ENCODE measurements at places on chromosomes 6 and 20.
A peak's percentile ranks its signal among the peaks of the same experiment; 100 is the strongest.

DNA sequence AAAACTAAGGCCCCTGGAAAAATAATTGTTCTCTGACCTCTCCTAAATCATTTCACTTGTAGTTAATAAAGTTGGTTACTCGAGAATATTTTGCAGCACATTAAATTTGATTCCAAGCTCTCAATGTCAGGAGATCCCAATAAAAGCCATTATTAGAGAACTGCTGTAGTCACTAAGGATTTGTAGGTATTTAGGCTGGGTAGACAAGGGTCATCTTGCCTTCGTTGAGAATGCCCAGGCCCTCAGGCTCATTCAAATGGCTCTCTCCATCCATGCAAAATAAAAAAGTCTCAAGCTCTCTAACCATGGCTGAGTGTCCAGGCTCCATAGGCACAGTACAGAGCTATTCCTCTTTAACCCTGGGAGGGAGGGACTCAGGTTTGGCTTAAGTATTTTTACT, 117.0 kb upstream of the HMGCLL1 start:
- DNase-seq: no peak

DNA sequence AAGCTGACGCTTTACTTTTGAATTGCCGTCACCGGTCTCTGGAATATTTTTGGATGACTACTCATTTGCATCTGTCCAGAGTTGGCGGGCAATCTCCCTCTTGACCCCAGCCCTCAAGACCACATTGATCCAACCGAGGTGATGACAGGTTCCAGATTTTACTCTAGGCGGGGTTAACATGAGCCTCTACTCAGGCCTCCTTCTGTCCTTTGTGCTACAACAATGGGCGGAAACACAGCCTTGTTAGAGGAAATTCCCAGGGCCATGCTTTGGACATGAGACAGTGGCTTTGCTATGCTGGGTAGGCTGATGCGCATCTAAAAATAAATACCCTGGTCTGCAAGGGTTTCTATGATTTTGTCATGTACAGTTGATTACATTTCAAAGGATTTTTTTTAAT, 27.0 kb upstream of the ADGRF5 start:
- DNase-seq: no peak

GRCh38 chr20:31678389-31679356, 41.0 kb downstream of the COX4I2 start:
- no peak for DNase-seq

DNA sequence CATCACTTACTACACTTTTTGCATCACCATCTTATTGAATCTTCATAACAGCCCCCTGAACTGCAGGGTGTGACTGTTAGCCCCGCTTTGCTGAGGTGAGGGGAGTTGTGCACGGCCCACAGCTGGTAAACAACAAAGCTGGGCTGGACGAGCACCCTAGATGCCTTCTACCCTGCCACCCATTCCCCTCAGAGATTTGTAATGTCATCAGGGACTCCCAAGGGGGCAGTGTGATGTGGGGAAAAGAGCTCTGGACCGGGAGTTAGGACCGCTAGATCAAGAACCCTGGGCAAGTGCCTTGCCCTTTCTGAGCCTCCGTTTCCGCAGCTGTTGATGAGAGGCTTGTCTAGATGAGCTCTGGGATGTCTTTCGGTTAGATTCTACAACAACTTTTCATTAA, 20.9 kb downstream of the PKIG start:
- DNase-seq: no peak

GRCh38 chr6:26545627-26546026, 7.5 kb downstream of the HMGN4 start:
- no peak for DNase-seq

- peak; percentile 73 for DNase-seq
Observed at GRCh38 chr20:43691928-43692524, 25.1 kb downstream of the MYBL2 start.

GRCh38 chr20:35008411-35009342, 53.0 kb downstream of the MYH7B start:
- DNase-seq: no peak

GRCh38 chr6:85498596-85499258, 48.8 kb downstream of the NT5E start:
- no peak for DNase-seq

- no peak for DNase-seq
Observed at GRCh38 chr20:3788685-3789155, 2.2 kb upstream of the CENPB start.

GRCh38 chr20:62837790-62838127, 20.9 kb downstream of the COL9A3 start:
- no peak for DNase-seq

DNA sequence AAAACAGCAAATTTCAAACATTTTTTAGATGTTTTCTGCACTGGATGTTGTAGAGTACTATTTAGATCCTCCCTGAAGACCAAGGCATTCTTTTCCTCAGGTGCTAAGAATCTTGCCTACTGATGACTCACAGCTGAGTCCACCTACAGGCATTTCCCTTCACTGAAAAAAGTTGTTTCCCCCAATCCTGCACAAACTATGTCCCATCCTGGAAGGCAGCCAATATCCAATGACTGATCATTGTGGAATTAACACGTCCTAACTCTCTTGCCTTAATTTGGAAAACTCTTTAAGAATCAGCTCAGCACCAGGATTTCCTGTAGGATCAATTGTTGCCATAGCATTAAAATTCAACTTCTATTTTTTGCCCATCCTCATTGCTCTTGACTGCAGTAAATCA, 268.4 kb upstream of the IRAK1BP1 start:
- DNase-seq: no peak

- no peak for DNase-seq
Observed at GRCh38 chr6:30889496-30889885, 5.2 kb downstream of the DDR1 start.

GRCh38 chr20:47680804-47681529, 104.3 kb downstream of the SULF2 start:
- DNase-seq: no peak

DNA sequence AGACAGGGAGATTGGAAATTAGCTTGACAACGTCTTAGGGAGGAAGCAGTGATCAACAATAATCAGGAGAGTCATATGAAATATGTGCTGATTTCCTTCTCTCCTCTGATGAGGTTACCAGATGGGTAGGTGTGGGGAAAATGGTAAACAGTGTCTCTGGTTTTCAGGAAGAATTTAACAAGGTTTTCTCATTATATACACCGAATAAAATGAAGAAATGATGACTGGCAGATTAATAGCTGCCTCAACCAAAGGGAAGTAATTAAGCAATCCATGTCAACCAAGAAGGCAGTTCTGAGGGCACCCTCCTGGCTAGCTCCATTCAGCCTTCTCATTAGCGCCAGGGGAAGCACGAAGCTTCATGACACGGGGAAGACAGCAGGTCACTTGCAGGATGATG, 12.7 kb upstream of the RAMACL start:
- no peak for DNase-seq

DNA sequence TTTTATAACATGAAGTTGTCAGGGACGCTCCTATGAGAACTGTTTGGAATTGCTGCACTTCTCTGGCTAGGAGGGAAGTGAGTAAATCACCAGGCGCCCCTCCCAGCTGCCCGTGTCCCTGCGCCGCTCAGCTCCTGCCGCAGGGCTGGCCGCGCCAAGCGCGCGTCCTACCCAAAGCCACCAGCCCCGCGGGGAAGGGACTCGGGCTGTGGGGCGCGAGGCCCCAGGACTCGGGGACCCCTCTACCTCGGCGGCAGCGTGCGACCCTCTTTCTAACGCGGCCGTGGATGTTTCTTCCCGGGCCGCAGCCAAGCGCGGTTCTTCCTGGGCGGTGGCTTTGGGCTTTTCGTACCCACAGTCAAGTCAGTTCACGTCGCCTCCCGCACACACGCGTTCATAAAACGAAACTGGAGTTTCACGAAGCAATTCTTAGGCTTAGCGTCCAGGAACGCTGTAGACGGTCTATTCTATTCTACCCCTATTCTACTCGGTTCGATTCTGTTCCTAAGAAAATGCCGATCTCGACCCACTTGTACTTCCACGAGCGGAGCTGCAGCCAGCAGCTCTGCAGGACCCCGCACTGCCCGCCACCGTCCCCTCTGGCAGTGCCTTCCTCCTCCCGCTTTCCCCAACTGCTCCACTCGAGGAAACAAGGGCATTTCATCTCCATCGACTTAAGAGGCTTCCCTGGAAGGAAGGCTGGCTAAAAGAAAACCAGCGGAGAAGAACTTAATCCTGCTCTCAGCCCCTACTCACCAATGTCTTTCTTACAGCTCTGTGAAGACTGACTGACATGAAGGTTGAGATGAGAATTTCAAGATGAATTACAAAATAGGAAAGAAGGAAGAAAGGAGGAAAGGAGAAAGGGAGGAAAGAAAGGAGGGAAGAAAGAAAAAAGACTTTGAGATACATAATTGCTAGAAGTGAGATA, 15.4 kb downstream of the FOXC1 start:
- DNase-seq: no peak

DNA sequence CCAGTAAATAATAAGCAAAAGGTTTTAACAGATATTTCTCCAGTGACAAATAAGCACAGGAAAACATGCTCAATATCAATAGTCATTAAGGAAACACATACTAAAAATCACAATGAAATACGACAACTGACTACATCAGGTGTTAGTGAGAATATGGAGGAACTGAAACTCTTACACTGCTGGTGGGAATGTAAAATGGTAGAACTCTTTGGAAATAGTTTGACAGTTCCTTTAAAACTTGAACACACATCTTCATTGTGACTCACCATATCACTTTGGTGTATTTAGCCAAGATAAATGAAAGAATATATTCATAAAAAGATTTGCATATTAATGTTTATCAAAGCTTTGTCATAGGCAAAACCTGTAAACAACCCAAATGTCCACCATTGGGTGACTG, 11.3 kb upstream of the MAP3K5 start:
- DNase-seq: no peak

GRCh38 chr6:95094751-95095663, 482.3 kb upstream of the MANEA start:
- no peak for DNase-seq

DNA sequence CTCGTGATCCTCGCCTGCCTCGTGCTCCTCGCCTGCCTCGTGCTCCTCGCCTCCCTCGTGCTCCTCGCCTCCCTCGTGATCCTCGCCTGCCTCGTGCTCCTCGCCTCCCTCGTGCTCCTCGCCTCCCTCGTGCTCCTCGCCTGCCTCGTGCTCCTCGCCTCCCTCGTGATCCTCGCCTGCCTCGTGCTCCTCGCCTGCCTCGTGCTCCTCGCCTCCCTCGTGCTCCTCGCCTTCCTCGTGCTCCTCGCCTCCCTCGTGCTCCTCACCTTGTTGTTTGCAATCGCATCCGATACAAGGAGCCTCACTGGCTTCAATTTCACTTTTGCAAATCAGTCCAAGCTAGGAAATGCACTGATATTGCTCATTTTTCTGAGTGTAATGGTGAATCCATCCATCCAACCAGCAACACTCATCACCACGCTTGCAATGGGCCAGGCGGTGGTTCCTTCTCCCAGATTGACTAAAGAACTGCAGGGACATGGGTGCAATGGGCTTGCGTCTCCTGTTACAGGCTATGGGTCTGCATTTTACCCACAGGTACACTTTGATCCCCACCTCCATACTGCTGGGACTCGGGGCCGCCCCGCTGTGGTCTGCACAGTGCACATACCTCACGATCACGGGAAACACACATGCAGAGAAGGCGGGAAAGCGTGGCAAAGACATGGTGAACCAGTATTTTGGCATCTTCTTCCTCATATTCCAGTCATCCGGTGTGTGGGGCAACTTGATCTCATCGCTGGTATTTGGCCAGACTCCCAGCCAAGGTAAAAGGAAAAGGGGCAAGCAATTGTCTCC, 4.6 kb downstream of the UNC93A start:
- no peak for DNase-seq

GRCh38 chr6:13432526-13433184, 54.7 kb downstream of the GFOD1 start:
- DNase-seq: no peak

DNA sequence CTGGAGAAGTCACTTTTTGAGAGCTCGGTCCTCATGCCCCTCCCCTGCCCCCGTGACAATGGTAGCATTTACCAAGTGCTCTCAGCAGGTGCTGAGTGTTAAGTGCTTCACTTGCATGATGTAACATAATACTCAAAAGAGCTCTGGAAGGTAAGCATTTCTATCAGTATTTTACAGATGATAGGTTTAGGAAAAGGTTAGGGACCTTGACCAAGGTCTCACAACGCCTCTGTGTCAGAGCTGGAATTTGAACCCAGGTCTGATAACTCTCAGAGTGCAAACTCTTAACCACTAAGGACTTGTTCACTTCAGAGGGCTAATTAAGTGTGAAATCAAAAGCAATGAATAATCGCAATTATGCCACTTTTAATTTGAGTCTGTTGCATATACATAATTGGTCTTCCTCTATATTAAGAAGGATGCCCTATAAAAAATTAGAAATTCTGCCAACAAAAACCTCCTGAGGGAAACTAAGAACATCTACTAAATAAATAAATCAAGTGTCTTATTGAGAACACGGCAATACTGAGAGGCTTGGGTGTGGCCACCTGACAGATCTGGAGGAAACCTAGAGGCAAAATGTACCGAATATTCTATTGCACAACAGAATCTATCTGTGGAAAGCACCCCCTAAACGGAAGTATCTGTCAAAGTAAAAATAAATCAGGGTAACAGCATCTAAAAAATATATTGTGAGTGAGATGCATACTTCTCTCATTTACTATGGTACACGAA, 109.8 kb downstream of the BACH2 start:
- peak; percentile 38 for DNase-seq

GRCh38 chr20:53405139-53405538, 188.5 kb downstream of the ZNF217 start:
- DNase-seq: no peak

DNA sequence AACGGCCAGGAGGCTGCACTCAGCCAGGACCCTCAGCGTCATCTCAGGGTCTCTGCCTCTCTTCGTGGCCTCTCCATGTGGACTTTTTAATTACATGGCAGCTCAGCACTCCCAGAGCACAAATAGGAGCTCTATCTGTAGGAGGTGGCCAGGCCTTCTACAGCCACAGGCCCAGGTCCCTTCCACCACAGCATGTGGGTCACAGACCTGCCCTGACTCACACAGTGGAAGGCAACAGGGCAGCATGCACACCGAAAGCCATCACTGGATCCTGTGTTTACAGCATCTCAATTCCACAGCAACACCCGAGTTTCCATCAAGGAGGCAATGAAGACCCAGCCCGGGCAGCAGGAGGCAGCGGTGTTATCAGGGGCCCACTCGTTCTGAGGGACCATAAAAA, 65.8 kb upstream of the CD93 start:
- no peak for DNase-seq

All from naive B cell (primary cell).